ENCODE measurements at places on chromosomes 12 and 14.

- no peak for DNase-seq
Measured at GRCh38 chr12:43883311-43883710, 47.4 kb downstream of the TMEM117 start.

GRCh38 chr14:48251290-48251689 is 575.9 kb upstream of the MDGA2 start:
- DNase-seq = no peak

- no peak for DNase-seq
Measured at GRCh38 chr14:88947646-88948598, 123.5 kb downstream of the TTC8 start.

GRCh38 chr14:65137648-65138307 is 35.5 kb upstream of the MAX start:
- no peak for DNase-seq

DNA sequence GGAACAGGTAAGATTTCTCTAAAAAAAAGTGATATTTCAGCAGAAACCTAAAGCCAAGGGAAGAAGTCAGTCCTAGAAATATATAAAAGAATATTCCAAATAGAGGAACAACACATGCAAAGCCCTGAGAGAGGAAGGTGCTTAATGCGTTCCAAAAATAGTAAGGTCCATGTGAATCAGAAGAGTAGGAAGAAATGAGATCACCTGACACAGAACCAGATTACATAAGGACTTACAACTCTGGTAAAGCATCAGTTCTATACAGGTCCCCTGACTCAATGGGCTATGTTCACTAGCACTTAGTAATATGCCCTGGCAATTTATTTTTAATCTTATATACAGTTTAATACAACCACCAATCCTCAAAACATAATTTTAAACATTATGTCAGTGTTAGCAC is 30.0 kb downstream of the SENP1 start:
- DNase-seq = no peak

- no peak for DNase-seq
Measured at GRCh38 chr14:32980178-32980901, 41.7 kb downstream of the NPAS3 start.

DNA sequence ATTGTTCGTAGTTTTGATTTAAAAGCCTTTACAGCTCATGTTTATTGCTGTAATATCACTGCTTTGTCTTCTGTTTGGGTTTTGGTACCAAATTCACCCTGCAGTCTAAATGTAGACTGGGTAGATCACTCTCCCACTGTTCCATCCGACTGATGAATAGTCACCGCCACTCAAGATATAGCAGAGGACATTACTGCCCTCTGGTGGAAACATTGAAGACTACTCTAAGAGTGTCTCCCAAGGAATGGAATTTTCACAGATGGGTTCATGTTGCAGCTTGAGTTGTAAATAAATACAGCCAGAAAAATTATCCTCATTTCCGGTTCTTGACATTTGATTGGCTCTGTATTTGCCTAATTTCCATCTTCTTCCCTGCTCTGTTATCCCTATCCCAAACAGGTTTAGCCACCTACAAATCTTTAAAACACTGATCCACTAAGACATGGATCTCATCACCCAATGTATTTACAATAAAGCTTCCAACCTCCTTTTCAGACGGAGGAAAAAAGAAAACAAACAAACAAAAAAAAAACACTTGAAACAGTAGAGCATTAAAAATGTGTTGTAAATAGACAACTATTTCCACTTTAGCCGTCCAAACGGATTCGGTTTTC is 198.3 kb upstream of the CPNE8 start:
- peak; percentile 30 for DNase-seq

DNA sequence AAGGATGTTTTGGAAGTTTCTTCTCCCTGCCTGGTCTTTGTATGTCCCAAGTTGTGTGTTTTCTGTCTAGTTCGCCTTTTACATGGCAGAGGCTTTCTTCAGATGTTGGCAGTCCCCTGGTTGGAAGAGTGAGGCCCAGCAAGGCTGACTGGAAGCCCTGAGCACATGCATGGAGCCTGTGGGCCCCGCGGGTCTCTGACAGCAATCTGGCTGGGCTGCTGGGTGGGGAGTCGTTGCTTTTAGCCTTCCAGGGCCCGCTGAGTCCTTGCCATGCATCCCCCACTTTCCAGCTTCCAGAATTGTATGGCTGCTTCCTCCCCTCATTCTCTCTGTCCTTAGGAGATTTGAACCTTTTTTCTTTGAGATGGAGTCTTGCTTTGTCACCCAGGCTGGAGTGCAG is 25.3 kb downstream of the ANKRD9 start:
- DNase-seq = no peak

GRCh38 chr12:51893786-51894185 is 5.9 kb downstream of the ANKRD33 start:
- no peak for DNase-seq

DNA sequence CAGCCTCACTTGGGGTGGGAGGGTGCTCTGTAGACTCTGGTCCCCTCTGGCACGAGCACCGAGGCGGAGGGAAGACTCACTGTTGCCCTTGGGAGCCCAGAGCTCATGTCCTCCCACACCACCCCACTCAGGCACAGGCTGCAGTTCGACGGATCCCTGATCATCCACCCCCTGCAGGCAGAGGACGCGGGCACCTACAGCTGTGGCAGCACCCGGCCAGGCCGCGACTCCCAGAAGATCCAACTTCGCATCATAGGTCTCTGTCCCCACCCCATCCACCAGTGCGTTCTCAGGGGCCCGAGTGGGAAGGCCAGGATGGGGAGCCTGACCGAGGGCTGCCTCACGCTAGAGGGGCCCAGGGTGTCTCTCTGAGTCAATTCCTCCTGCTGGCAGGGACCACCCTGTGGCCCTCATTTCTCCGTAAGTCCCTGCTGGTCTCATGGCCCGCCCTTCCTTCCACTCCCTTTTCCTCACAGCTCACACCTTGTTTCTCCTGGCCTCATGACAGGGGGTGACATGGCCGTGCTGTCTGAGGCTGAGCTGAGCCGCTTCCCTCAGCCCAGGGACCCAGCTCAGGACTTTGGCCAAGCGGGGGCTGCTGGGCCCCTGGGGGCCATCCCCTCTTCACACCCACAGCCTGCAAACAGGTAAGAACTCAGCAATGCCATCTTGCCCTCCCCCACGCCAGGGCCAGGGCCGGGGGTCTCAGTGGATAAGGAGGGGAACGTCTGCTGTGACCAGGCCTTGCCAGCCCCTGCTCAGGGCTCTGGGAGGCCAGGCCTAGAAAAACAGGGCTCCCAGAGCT is 27.0 kb downstream of the PAPLN start:
- DNase-seq = no peak

GRCh38 chr12:131357185-131357747 is 353.6 kb upstream of the SFSWAP start:
- no peak for DNase-seq

DNA sequence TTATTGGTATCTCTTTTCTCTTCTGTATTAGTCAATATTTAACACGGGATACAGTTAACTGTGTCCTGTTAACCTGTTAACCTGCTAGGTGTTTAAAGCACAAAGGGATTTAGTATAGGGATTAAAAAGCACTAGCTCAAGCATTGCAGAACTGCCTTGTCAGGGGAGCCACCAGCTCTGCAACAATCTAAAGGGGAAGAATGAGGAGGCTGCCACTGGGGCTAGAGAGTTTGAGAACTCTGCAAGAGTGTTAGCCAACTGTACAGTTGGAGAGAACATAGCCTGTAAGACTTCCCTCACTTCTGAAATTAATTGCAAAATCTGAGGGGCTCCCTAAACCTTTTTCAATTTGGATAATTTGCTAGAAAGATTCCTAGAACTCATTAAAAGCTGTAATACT is 6.5 kb upstream of the VRK1 start:
- DNase-seq = no peak

DNA sequence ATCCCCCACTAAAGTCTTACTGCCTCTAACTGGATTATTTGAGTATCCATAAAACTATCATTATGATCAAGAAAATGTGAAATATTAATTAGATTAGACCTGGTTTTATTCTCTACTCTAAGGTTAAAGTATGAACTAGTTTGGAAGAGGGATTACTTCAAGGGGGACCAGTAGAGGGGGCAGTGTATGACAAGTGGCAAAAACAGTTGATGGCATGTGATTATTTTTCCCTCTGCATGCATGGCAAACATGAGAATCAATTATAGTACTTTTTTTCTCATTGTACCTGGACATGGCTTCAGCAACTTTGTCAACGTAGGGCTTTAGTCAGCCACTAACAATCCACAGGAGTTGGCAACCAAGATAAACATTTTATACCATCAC is 145.0 kb upstream of the SLC38A2 start:
- DNase-seq = no peak

- DNase-seq = no peak
Measured at GRCh38 chr12:130434560-130434959, 96.9 kb downstream of the PIWIL1 start.

DNA sequence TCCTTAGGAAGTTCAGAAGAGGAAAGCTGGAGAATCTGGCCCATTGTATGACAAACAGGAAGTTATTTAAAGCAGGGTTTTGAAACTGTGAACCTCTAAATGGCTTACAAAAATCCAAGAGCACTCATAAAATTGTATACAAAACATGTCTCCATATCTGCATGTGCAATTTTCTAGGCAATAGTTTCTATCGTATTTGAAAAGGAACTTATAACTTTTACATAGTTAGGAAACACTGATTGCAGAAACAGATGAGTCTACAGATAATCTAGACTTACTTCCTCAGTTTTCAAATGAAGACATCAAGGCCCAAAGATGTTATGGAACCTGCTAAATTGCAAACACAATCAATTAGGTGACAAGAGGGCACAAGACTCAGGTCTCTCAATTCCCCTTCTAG is 53.3 kb upstream of the ETV6 start:
- no peak for DNase-seq

- peak; percentile 7 for DNase-seq
Measured at GRCh38 chr12:38904537-38905479, 583 bp downstream of the CPNE8 start.

DNA sequence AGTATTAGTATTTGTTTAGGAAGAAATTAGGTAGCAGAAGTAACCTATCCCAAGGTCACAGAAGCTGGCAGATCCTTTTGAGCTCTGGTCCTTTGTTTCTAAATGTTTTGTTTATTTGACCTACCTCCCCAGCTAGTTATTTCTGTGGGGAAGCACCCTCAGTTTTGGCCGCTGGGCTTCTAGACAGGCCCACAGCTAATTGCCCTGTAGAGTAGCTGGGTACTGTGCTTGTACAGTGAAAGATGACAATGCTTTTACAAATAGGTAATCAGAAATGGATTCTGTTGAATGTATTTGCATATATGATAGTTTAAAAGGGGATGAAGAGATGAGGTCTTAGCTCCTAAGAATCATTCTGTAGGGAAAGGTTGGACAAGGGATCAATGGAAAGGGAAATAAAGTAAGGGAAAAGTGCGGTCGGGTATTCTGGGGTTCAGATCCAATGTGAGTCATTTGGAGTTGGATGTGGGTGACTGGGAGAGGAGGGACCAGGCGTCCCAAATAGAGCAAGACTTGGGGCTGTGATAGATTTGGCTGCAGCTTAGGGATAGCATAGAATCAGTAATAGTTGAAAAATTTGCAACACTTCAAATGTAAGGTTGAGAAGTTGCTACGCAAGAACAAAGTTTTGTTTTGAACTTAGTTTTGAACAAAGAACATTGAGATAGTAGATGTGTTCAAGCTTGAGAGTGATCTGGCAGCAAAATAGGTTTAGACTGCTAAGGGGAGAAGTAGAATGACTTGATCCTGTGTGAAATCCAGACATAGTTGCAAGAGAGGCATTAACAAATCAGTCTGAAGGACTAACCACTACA is 3.6 kb downstream of the NUDT4 start:
- DNase-seq = no peak

DNA sequence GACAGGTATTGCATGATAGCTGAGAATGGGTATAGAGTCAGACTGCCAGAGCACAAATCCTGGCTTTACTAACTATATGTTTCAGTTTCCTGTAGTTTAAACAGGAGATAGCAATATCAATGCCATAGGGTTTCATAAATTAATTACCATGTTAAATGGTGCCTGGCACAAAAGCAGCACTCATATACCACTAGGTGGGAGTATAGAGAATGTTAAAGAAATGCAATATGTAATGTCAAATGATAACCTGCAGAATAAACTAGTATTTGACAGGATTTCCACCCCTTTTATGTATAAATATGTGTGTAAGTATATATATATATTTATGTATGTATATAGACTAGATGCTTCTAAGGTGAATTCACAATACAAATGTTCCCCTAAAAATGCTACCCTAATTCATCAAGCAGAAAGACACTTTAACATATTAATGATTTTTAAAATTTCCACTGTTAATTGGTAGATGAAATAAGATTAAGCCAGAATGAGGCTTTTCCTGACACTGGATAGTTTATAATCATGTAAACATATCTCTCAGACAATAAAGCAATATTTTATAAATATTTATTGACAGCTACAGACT is 8.6 kb downstream of the WDR89 start:
- peak; percentile 60 for DNase-seq

DNA sequence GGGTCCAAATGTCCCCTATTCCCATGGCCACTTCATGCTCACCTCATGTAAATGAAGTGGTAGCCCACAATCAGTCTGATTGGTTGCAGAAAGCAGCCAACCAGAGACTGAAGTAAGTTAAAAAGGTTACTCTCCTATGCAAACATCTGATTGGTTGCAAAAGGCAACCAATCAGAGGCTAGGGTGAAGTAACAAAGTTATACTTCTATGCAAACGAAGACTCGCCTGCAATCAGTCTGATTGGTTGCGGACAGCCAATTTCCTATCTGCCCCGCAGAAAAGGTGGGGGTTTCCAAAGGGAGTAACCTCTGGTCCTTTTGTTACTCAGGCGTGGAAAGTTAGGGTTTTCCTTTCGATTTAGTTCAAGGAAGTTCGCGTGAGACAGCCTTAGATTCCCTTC is 208.1 kb upstream of the NEDD1 start:
- no peak for DNase-seq

GRCh38 chr12:6684609-6685008 is 4.6 kb downstream of the ZNF384 start:
- peak; percentile 27 for DNase-seq

- DNase-seq = no peak
Measured at GRCh38 chr14:59398841-59399240, 66.3 kb downstream of the GPR135 start.

- no peak for DNase-seq
Measured at GRCh38 chr14:65472189-65472588, 59.7 kb downstream of the FUT8 start.

DNA sequence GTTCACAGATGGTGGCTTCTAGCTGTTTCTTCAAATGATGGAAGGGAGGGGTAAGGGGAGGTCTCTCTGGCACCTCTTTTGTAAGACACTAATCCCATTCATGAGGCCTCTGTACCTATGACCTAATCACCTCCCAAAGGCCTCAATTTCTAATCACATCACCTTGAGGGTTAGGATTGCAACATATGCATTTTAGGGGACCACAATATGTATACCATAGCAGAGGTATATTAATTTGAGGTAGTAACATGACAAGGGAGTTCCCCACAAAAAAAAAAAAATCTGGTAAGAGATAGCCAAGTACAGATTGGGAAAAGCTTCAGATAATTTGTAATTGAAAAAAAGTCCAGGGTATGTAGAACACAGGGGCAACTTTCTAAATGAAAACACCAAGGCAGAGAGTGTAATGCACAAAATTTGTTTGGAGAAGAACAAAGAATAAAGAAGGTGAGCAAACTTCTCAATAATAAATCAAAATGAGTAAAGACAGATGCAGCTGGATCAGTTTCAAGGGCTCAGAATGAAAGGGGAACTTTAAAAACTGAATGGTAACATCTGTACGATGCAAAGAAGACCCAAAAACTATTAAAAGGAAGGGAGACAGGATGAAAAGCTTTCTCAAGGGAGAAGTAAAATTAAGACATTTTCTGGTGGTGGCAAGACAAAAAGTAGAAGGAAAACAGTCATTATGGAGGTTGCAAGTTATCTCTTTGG is 125.5 kb upstream of the DCN start:
- DNase-seq = peak; percentile 7

All from germinal center (tissue), 1 donor.